Heart left ventricle (tissue), 16 donors: ENCODE measurements at places on chromosomes 1 and 21.

- no peak for DNase-seq
Measured at GRCh38 chr1:55192093-55192492, 23.1 kb downstream of the USP24 start.

DNA sequence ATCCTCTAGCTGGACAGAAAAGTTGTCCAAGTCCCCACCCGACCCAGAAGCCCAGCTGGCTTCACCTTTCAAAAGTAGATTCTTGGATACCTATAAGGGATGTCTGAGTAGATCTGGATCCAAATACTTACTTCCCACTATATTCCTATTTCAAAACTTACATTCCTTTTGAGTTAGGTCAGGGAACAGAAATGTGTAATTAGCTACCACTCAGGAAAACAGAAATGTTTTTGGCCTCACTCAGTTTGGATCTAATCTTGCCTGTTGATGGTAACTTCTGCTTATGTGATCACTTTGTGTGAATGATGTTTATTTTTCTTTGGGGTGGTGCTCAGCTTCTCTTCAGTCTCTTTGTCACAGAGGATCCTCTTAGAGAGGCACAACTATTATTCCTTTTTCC, 814.4 kb upstream of the RGS18 start:
- DNase-seq: no peak

DNA sequence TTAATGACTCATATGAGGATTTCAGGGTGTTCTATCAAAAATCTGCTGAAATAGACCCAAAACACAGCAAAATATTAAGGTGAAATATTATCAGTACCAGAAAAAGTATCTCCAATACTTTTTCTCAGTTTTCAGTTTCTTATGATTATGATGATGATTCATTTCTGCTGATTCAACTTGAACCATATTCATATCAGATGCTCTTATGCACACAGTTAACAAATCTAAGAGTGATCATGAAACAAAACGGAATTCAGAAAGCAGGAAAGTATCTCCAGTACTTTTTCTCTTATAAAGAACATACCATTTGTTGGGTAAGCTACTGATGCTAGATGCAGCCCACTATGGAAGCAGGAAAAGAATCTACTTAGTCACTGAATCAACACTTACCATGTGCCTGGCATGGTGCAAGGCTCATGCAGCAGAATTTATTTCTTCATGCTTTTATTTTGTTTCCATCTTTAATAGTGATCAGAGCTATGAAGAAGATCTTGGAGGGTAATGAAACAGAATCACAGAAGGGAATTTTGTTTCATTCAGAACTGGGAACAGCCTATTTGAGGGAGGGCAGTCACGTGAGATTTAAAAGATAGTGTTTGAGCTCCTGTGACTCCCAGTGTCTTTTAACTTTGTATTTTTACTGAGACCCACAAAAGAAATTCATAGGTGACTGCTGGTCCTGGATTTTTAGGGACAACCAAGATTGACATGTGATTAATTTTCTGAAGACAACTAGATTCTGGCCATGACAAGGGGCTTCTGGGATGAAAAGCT, 480.6 kb downstream of the SETD4 start:
- no peak for DNase-seq

DNA sequence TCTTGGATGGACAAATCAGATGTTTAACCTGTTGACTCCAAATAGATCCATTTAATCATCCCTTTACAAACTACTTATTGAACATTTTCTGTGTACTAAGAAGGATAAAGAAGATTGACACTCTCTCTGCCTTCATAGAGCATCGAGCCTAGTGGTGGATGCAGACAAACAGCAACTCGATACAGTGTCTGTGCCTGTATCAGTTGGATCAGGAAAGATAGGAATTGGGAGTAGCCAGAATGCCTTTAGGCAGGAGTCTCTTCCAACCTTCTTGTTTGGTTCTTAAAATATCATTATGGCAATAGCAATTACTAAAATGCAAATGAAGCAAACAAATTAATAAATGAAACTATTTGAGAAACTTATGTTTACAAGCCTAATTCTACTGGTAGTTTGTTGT, 89.0 kb upstream of the RAVER2 start:
- DNase-seq: no peak

- no peak for DNase-seq
Measured at GRCh38 chr1:46306159-46306530, 2.6 kb downstream of the UQCRH start.

DNA sequence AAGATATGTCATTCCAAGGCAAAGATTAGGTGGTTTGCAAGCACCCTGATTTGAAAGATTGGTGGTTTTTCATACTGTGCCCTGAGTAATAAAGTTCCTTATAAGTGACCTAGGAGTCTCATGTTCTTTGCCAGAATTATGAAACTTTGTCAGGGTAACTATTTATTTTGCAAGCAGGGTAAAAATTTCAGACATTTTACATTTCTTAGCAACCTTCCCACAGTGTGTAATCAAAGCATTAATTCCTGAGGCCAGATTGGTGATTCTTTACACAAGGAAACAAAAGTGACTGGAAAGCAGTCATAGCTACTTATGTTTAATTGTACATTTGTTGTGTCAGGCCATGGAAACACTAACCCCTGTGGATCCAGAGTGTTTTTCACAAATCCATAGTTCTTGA, 998.0 kb upstream of the B3GALT2 start:
- DNase-seq: no peak

DNA sequence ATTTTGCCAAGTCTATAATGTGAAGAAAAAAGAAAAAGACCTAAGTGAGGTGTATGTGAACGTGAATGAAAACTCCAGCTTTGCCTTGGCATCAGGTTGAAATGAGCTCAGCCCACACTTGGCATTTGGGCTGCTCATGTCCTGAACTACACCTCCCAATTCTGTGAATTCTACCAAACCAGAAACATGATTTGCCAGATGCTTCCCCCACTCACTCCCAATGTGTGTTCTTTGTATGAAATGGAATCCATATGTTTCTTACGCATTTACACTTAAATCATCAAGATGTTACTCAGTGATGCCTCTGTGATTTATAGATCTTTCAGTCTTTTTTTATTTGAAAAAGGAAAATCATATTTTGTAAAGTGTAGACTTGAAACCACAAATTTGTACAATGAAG, 32.8 kb upstream of the RUNX1 start:
- DNase-seq: no peak

- no peak for DNase-seq
Measured at GRCh38 chr1:202189918-202190715, 3.5 kb upstream of the LGR6 start.

- no peak for DNase-seq
Measured at GRCh38 chr1:22411589-22411988, 40.1 kb upstream of the ZBTB40 start.

DNA sequence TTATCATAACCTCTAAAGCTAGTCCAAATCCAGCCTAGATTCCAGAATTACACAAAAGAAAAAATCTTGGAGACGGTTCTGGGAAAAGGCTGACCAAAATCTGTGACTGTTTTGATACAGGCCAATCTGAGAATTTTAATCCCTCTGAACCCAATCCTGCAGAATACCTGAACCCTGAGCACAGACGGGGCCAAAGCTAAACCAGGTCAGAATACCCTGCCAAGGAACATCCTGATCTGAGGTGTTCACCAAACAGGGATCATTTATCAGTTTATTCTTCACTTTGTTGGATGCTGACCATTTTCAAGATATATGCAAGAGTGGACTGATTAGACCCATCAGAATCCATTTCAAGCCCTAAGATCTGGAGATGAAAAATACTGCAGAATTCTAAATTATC, 3.6 kb downstream of the RC3H1 start:
- no peak for DNase-seq

- no peak for DNase-seq
Measured at GRCh38 chr21:34969423-34970166, 79.5 kb downstream of the RUNX1 start.

DNA sequence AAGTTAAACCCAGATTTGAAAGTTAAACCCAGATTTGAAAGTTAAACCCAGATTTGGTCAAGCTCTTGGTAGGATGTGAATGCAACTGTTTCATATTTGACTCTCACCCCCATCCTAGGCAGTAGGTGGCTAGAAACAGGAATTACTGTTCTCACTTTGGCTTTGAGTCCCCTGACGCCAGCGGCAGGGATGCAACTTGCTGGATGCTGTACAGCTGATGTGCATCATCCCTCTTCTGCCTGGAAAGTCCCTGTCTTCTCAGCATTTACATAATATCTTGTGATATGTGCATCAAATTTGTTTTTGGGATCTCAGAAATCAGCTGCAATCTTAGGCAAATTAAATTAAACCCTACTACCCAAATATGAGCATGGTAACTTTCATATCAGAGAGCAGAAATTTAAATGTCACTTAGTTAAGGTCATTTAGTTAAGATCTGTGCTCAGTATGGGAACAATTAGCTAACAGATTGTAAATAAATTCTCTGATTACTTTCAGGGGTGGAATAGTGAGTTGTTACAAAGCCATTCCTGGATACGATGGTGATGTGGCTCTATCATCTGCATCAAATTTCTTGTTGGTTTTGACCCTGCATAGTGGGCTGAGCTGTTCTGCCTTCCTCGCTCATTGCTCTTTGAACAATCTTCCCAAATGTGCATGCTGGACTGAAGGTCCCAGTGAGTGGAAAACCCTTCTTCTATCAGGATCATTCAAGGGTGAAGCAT, 6.8 kb upstream of the HAO2 start:
- no peak for DNase-seq

DNA sequence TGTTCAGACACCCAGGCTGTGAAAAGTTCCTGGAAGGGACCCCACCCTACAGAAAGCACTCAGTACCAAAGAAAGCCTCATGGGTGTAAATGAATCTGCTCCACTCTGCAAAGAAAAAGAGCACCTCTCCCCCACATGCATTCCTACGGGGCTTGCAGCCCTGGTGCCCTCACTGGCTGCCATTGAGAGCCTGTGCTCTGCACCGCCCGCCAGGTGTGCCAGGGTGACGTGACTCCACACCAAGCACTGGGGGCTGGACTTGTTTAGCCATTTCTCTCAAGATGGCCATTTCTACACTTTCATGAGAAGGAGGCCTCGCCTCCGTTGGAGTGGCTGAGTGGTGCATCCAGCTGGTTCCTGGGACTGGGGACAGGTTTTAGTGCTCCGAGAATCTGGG, 380.5 kb upstream of the VAMP3 start:
- DNase-seq: no peak

- DNase-seq: no peak
Measured at GRCh38 chr1:179234863-179235262, 5.4 kb upstream of the ABL2 start.

- no peak for DNase-seq
Measured at GRCh38 chr1:3074800-3075199, 5.8 kb downstream of the PRDM16 start.

DNA sequence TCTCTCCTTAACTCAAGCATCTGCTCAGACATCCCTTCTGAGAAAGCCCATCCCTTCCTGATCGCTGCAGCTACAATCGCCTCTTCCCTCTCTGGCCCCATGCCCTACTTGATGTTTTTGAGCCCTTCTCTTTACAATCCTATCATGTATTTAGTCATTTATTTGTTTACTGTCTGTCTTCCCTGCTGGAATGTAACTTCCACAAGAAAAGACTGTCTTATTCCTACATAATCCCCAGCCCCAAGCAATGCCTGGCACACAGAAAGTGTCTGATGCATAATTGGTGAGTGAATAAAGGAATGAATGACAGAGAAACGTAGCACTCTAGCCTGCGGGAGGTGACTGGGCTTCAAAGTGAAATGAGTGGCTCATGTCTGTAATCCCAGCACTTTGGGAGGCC, 25.4 kb downstream of the ECE1 start:
- DNase-seq: peak; percentile 23

DNA sequence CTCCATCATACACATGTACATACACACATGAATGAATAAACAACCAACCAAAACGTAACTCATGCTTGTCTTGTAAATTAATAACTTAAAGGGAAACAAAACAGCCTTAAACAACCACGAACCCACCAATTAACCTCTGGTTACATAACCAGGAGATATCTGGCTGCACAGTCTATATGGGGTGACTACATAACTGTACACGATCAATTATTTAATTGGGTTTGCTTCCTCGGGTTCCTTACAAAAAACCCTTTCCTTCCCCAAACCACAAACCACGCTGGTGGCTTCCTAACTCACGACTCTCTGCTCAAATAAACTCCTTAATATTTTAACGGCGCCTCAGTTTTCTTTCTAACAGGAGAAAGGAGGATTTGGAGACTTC, 744 bp downstream of the ZNF670 start:
- no peak for DNase-seq

DNA sequence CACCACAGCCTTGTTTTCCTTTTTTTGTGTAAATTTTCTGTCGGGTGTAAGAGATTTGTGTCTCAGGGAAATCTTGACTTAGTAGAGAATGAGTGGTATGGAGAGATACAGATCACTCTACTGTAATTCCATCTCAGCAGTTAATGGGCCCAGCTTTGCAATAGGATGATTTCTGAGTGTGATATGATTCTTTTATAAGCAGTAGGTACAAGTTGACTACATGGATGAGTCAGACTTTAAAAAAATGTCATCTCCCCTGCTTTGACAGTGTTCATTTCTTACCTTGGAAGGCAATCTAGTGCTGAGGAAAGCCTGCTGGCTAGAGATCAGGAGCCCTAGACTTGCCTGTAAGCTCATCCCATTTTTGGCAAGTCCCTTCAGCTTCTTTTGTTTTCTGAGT, 261.9 kb downstream of the RYR2 start:
- DNase-seq: no peak

DNA sequence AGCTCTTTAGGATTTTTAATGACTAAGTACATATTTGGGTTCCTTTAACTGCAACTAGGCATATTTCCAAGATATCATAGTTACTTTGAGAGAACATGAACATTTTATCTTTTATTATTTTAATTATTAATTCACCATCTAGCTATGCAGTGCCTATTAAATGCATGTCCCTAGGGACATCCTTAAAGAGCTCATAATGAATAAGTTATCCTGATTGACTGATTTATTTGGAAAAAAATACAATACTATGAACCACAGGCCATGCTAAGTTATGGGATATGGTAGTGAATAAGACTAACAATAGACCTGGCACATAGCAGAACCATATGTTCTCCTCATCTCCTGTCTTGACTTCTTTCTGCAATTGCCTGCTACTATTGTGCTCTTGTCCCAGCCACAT, 16.4 kb upstream of the C1orf105 start:
- no peak for DNase-seq

DNA sequence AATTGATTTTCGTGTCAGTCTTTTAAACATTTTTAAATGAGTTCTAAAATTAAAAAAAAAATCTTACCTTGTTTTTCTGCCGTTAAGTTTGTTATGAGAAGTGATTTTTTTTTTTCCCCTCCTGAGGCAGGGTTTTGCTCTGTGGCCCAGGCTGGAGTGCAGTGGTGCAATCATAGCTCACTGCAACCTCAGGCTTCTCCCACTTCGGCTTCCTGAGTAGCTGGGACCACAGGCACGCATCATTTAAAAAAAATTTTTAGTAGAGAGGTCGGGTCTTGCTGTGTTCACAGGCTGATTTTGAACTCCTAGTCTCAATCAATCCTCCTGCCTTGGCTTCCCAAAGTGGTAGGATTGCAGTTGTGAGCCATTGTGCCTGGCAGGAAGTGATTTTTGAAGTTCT, 41.1 kb downstream of the MTR start:
- DNase-seq: no peak
